C1 segment of cervical spinal cord (tissue), 14 donors: ENCODE measurements at places on chromosomes 5 and 9.

GRCh38 chr5:1255081-1255561 is 29.9 kb downstream of the SLC6A18 start:
- DNase-seq: no peak

DNA sequence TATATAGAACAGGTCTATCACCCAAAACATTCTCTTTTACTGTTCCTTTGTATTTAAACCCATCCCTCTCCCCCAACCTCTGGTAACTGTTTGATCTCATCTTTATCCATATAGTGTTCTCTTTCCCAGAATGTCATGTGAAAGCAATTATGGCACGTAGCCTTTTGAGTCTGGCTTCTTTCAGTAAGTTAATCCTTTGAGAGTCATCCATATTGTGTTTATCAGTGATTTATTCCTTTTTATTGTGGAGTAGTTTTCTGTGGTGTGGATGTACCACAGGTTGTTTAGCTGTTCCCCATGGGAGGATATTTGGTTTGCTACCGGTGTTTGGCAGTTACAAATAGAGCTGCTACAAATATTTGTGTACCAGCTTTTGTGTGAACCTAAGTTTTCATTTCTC is 38.0 kb downstream of the HMGXB3 start:
- no peak for DNase-seq

- DNase-seq: no peak
These were observed 81.0 kb downstream of the MRPL36 start for GRCh38 chr5:1718669-1719068.

DNA sequence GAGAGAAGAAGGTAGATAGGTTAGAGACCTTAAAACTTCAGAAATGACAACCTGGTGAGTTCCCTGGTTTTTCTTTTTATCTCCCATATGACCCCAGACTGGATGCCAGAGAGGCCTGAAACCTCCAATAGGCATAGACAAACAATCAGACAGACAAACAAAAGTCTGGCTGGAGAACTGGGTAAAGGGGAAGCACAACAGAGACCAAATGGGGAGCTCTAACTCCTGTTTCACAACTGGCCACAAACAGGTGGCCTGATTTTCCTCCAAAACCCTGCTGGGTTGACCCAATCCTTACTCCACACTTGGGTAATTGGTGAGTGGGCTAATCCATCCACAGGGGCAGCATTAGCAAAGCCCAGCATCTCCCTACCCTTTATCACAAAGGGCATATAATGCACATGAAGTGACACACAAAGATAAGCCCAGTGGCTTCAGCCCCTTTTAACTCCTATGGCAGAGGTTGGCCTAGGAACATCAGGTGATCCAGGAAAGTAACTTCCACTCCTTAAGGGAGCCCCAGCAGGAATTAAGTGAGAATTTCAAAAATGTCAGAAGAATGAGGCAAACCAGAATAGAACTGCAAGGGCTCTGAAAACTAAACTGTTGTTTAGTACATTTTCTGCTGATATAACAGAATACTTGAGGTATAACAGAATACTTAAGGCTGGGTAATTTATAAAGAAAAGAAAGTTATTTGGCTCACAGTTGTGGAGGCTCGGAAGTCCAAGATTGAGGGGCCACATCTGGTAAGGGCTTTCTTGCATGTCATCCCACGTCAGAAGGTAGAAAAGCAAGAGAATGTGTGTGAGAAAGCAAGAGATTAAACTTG is 60.9 kb upstream of the ROR2 start:
- no peak for DNase-seq

DNA sequence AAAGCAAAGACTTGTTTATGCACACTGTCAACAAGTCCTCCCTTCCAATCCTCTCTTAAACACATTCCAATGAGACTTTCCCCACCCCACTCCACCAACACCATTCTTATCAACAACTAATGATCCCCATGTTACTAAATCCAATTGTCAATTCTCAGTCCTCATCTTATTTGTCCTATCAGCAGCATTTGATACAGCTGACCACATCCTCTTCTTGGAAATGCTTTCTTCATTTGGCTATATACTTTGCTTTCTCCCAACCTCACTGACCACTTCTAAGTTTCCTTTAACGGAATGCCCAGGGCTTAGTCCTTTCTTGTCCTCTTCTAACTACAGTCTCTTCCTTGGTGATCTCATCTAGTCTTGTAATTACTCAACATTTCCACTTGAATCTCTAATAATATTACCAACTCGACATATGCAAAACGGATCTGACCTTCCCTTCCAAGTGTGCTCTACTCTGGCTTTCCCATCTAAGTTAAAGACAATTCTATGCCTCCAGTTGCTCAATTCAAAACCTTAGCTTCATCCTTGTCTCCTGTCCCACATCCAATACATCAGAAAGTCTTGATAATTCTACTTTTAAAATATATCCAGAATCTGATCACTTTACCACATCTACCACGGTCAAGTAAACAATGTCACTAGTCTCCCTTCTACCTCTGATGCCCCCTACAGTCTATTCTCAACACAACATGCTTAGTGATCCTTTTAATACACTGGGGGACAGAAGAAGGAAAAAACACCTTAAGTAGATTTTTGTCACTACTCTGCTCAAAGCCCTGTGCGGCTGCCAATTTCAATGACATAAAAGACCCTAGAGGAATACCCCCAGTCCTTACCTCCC is 25.5 kb downstream of the AGTPBP1 start:
- DNase-seq: no peak

DNA sequence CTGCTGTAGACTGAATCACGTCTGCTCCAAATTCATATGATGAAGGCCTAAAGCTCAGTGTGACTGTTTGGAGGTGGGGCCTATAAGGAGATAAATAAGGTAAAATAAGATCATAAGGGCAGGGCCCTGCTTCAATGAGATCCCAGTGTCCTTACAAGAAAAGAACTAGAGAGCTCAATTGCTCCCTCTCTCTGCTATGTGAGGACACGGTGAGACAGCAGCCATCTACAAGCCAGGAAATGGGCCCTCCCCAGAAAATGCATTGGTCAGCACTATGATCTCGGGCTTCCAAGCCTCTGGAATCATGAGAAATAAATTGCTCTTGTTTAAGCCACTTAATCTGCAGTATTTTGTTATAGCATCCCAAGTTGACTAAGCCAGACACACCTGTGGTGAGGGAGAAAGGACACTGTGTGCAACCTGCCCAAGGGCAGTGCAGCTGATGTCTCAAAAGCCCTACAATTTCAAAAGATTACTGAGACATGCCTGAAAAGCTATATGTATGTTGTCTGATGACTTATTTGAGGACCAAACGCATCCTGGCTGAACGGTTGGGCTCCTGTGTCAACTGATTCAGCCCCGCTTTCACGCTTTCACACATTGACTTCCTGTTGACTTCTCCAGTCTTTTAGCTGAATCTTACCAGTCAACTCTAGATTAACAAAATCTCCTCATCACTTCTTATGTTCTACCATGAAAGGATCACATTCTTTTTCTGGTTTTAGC is 13.2 kb downstream of the GZMK start:
- DNase-seq: no peak

GRCh38 chr5:172854971-172855370 is 20.9 kb downstream of the ERGIC1 start:
- DNase-seq: no peak

DNA sequence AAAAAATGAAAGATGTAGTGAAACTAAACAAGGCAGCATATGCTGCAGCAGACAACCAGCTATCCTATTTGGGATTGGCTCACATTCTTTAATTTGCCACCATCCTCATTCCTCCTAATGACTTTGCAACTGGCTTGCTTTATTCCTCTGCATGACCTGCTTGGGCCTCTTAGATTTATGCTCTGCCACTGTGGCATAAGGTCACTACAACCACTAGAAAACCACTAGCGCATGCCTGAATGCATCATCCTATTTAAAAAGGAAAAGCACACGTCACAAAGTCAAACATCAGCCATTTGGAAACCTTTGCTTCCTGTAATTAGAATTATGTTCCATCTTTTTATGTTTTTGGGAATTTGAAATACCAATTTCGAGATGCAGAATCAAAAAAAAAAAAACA is 40.8 kb upstream of the CCDC152 start:
- DNase-seq: no peak

DNA sequence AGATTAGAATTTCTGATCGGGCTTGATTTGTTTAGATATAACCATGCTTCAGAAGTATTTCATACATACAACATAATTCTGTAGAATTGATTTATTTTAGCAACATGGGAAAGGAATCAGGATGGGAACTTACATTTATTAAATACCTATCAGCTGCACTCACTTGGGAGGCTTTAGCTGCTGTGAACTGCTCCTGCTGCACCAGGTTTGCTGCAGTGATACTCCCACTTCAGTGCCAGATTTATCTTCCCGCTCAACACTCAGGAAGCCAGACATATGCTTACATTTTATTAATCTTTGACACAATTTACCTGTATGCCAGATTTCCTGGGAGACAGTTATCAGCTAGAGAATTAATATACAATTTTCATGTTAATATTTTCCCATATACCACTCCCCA is 64.0 kb upstream of the PLCXD3 start:
- no peak for DNase-seq

DNA sequence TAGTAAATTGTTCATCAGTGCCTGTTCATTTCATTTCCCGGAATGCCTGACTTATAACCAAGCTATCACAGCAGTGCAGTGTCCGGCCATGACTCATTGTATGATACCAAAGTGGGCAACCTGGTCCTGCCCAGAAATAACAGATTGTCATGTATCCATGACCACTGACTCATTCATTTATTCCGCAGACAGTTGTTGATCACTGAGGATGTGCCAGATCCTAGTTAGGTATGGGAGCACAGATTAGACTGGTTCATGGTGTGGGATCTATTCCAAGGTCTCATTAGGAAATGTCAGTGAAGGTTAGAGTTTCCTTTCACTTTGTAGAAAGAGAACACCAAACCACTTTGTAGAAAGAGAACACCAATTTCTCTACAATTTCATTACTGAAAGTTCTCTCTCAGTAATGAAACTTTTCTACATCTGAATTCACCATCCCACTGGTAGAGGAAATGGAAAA is 8.7 kb downstream of the NREP start:
- no peak for DNase-seq
